Frontal cortex (tissue), 4 donors: ENCODE measurements at places on chromosomes 7 and 10. TPM values are rescaled to one million over a fixed set of nuclear protein-coding genes. Genes with fewer than 3 reads are reported as not detected.

Gene C10orf62
- total RNA-seq, result not detected

Gene LRRC4
- total RNA-seq, result 13.9 TPM

Gene THSD7A
- total RNA-seq, result 34.6 TPM

Gene WEE2
- total RNA-seq, result under 0.01 TPM

Gene EIF4H
- 132 TPM for total RNA-seq

Gene TAS2R5
- total RNA-seq, result 0.82 TPM

Gene BUB3
- total RNA-seq, result 90.1 TPM

Gene PON1
- not detected for total RNA-seq

Gene AQP1
- 0.82 TPM for total RNA-seq

Gene PLCE1
- total RNA-seq, result 4.9 TPM

Gene AS3MT
- total RNA-seq, result 13.5 TPM

Gene GPR85
- 257 TPM for total RNA-seq

GRCh38 chr10:78892338-78893176 is 176.2 kb upstream of the ZMIZ1 start:
- no peak for DNase-seq

DNA sequence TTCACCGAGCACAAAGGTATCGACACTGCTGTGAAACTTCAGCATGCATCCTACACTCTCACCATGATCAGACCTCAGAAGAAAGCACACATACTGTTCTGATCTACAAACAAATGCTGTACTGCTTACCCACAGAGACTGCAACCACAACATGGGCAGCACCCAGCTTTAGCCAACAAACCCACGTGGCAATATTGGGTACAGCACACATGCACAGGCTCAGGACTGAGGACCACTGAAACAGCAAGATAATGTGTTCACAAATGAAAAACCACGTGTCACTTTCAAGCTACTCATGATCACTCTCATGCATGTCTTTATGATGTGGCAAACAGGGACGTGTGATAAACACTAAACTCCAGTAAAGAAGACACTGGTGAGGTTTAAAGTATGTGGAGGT is 119.3 kb upstream of the PTN start:
- DNase-seq, result no peak

- no peak for DNase-seq
Measured at GRCh38 chr10:44280226-44281014, 104.5 kb downstream of the CXCL12 start.

- no peak for DNase-seq
Measured at GRCh38 chr10:7572391-7572790, 94.4 kb downstream of the ITIH5 start.

DNA sequence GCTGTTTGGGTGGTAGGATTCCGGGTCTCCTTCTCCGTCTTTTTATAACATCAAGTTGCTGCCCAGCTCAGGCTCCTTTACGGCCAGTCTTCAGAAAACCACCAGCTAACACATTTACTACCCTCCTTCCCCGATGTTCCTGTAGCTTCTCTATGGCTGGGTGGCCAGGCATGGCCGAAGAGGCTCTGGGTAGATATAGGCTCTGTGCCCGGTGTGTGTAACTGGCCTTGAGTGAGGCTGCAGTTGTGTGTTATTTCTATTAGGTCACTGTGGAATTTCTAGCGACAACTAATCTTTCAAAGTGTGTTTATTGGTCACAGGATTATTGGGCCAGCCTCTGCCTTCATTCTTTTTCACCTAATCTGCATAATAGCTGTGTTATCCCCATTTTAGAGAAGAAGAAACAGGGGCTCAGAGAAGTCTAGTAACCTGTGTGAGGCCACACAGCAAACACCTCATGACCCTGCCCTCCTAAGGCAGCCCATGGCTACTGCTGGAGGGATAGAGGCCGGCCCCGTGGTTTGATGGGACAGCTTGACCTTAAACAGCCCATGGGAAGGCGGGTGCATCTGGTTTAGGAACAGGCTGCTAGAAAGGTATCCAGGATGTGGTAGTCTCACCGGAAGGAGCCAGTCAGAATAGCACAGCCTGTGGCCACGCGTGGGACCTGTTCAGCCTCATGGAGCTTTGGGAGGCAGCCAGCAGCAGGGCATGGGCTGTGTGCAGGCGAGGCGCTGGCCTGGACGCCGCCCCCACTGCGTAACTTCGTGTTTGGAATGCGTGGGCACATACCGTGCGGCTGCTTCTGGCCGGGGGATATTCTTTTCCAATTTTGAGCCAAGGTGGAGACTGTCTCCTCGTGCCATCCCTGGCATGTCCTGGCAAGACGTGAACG is 29.7 kb downstream of the HTRA1 start:
- no peak for DNase-seq

GRCh38 chr7:95669513-95669912 is 73.2 kb upstream of the PDK4 start:
- DNase-seq, result no peak

DNA sequence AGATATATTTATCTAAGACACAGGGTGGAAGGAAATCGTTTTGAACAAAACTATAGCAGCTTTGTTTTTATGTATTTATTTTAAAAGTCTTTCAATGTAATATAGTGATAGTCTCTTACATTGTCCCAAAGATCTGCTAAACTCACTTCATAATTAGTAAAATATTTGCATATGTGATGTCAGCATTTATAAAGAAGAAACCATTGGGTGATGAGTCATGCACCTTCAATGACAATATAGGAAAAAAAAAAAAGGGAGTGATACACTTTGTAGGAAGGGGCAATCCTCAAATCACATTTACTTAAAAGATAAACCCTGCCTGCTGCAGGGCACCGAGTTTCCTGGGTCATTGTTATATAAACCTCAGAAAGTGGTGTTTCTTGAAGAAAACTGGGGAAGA is 112.4 kb upstream of the SEMA3C start:
- DNase-seq, result no peak

- no peak for DNase-seq
Measured at GRCh38 chr10:61211468-61211867, 241.7 kb downstream of the TMEM26 start.

- DNase-seq, result no peak
Measured at GRCh38 chr7:158956805-158957509, 100.6 kb downstream of the DYNC2I1 start.

GRCh38 chr7:46291050-46291438 is 370.0 kb upstream of the IGFBP3 start:
- DNase-seq, result no peak

GRCh38 chr10:69677985-69678654 is 48.1 kb downstream of the FAM241B start:
- DNase-seq, result no peak

DNA sequence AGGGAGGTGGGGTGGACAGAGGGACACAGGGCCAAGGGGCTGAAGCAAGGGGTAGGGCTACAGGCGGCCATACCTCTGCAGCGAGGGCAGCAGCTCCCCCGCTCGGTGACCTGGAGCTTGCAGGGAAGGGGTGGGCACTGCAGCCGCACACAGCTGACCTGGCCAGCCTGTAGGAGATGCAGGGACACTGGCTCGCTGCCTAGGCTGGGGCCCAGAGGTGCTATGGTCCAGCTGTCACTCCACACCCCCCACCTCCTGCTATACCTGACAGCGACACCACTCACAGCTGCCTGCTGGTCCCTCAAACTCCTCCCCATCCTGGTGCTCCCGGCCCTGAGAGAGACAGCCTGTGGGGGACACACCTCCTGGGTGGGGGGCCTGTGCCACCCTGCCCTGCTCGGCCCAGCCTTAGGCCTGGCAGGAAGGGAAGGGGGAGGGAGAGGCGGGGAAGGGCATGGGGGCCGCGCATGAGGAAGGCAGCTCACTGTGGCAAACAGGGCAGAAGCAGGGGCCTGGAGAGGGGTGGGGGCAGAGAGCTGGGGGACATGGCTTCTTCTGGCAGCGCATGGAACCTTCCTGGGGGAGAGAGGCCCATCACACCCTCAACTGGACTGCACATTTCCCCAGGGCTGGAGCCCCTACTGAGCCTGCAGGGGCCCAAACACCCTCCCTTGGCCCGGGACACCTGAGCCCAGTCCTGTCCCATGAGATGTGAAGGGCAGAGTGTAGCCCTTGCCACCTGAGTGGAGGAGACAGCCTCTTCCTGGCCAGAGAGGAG is 23.9 kb downstream of the ATP6V1F start:
- DNase-seq, result no peak

GRCh38 chr7:105268511-105269392 is 120.0 kb downstream of the SRPK2 start:
- peak; percentile 52 for DNase-seq

DNA sequence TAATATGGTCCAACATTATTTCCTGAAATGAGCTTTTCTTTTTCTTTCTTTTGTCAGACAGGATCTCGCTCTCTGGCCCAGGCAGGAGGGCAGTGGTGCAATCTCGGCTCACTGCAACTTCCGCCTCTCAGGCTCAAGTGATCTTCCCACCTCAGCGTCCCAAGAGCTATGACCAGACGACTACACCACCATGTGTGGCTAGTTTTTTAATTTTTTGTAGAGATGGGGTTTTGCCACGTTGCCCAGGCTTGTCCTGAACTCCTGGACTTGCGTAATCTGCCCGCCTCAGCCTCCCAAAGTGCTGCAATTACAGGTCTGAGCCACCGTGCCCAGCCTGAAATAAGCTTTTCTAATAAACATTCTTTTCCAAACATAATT is 48.6 kb downstream of the CUL2 start:
- DNase-seq, result no peak

GRCh38 chr7:115004121-115004520 is 82.2 kb downstream of the MDFIC start:
- no peak for DNase-seq

DNA sequence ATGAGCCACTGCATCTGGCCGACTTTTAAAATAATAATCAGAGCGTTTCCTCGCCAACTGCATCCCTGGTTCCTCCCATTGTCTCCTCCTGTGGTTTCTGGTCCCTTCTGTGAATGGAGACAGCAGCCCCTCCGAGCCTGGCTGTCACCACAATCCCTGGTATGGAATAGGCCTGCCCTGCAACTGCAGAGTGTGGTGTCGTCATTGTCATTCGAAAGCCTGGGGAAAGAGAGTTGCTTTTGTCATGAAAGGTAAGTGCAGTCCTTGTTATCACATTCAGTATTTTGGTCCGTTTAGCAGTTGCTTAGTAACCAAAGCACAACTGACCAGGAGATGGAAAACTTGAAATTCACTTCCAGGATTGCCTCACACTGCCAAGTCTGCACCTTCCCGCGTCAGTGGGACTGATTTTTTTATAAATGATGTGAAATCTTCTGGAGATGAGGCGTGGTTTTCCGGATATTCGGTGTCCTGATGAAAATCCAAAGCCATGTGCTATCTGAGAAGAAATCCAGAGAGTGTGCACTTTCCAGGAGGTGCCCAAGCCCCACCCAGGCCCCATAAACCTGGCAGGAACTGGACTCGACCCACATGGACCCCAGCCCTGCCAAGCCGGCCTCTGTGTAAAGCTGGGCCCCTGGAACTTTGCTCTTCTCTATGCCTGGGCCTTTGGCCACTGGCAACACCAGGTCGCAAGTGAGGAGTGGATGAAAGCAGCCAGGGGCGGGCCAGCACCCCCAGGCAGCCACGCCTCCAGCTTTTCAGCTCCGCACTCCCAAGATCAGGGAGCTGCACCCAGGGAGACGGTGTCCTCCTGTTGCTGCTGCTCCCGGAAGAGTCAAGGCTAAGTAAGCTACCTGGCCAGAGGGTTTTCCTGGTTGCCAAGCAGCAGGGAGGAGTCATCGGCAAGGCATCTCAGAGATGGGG is 133.7 kb upstream of the SH2B2 start:
- no peak for DNase-seq

DNA sequence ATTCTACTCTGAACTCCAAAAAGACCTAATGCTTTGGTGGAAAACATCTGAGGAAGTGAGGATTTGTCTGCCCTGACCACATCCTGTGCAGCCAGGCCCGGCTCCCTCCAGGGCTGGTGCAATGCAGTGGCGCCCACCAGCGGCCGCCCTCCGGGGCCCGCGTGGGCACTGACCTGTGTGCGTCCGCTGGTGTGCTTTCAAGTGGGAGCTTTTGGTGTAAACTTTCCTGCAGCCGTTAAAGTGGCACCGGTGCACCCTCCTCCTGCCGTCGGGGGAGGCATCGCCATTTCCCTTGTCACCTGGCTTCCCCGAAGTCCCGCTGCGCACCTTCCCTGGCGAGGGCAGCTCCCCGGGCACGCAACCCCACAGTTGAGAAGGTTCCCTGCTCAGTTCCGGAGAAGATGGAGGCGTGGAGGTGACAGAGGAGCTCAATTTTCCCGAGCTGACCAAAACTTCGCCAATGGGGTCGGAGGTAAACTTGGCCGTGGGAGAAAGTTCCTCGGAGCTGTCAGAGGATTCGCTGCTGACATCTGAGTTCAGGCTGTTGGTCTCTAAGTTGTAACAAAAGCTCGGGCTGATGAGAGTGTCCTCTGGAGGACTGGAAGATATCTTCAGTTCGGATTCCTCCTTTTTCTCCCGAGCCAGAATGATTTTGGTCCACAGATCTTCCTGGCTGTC is 3.4 kb downstream of the KLF6 start:
- no peak for DNase-seq

DNA sequence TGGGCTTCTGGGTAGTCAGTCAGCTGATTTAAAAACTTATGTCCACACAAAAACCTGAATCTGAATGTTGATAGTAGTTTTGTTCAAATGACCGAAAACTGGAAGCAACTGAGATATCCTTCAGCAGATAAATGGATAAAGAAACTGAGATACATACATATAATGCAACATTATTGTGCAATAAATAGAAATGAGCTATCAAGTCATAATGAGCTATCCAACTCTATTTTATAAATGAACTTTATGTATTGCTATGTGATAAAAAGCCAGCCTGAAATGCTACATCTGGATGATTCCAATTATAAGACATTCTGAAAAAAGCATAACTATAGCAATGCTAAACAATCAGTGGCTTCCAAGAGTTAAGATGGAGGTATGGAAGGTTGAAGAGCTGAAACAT is 748.7 kb downstream of the TNS3 start:
- DNase-seq, result no peak

DNA sequence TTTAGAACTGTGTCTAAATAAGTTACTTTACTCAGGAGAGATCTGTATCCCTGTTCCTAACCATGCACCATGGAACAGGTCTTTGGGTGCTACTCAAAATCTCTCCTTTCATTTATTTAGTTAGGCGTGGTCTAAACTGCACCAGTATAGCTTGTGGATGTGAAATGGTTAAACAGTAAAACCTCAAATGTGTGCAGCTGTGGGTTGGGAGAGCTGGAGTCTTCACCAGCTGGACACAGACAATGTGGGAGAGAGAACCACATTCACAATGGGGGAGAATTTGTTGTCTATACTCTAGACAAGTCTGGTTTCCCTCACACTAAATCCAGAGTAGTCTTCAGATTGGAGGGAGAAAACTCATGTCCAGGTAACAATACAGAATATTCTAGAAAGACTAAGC is 31.2 kb upstream of the IKZF1 start:
- no peak for DNase-seq
